ENCODE measurements at places on chromosomes 2 and 18. TPM values are rescaled to one million over a fixed set of nuclear protein-coding genes. Genes with fewer than 3 reads are reported as not detected.

Gene FBXO36
- 2.4 TPM for total RNA-seq

Gene CNRIP1
- 46.4 TPM for total RNA-seq

Gene LYG2
- not detected for total RNA-seq

Gene LYPD6B
- total RNA-seq, result 0.10 TPM
